Fibroblast of villous mesenchyme (primary cell): ENCODE measurements at places on chromosomes 12 and 14. TPM values are rescaled to one million over a fixed set of nuclear protein-coding genes. Genes with fewer than 3 reads are reported as not detected.

The WSCD2 gene
- total RNA-seq = under 0.01 TPM in 1 of 2 replicates, not detected in the other

The TMCC3 gene
- total RNA-seq = 1.6 and 1.7 TPM in 2 replicates

The MRPL52 gene
- total RNA-seq = 58.3 and 82.5 TPM in 2 replicates

The FOXM1 gene
- total RNA-seq = 16.4 and 17.7 TPM in 2 replicates

The PLXNC1 gene
- total RNA-seq = 0.86 and 0.97 TPM in 2 replicates

The REP15 gene
- 0.86 and 1.3 TPM in 2 replicates for total RNA-seq

The NTF3 gene
- 2.2 and 7.4 TPM in 2 replicates for total RNA-seq

The PTPRR gene
- total RNA-seq = 0.64 TPM in 1 of 2 replicates, not detected in the other

The IPO4 gene
- total RNA-seq = 39.6 and 41.9 TPM in 2 replicates

The MARCHF9 gene
- 2.6 and 3.5 TPM in 2 replicates for total RNA-seq

The TGM1 gene
- total RNA-seq = 0.64 and 2.2 TPM in 2 replicates

The LYZ gene
- not detected in 2 replicates for total RNA-seq

The NRIP2 gene
- total RNA-seq = under 0.01 and 0.86 TPM in 2 replicates

The SELPLG gene
- total RNA-seq = 1.3 and 2.2 TPM in 2 replicates

The SLC38A1 gene
- 92.1 and 149 TPM in 2 replicates for total RNA-seq

The SLCO1B1 gene
- not detected in 2 replicates for total RNA-seq
